ENCODE measurements at places on chromosomes 12 and 14.

- DNase-seq, result no peak
Observed at GRCh38 chr12:113658006-113658655, 186.5 kb upstream of the LHX5 start.

GRCh38 chr14:76203086-76204001, 51.6 kb downstream of the GPATCH2L start:
- DNase-seq, result no peak

DNA sequence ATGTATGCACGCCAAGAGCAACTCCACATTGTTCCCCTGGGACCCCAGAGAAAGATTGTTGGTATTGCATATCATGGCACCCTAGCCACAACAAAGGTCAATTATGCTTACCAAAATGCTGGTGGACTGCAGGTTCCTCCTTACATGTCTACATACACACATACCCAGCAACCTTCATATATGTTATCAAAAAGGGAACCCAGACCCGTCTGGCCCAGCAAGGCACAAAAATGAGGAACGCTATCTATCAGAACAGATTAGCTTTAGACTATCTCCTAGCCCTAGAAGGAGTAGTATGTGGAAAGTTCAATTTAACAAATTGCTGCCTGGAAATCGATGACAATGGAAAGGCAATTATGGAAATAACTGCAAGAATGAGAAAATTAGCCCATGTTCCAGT, 61.5 kb downstream of the DHRS2 start:
- DNase-seq, result no peak

DNA sequence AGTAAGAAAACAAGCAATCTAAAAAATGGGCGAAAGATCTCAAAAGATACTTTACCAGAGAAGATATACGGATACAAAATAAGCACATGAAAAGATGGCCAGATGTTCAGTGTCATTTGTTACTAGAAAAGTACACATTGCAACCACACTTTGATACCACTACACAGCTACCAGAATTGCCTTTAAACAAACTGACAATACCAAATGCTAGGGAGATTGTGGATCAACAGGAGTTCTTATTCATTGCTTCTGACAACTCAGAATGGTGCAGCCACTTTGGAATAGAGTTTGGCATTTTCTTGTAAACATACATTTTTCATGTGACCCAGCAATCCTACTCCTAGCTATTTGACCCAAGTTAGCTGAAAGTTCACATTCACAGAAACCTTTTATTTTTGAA, 136.3 kb downstream of the FUT8 start:
- DNase-seq, result no peak

DNA sequence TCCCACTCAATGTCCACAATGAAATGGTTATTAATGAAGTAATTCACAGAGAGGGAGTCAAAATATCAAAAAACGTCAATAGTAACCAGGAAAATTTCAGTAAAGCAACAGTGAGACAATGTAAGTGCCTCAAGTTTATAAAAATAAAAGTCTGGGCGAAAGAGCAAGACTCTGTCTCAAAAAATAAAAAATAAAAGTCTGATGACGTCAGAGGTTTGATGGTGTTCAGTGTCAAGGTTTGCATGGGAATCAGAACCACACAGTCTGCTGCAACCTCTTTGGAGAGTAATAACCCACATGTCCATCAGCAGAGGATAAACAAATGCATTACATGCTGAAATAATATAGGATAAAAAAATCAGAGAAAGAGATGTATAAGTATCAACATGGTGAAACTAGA, 152.4 kb downstream of the ASCL1 start:
- no peak for DNase-seq

- no peak for DNase-seq
Observed at GRCh38 chr12:80493466-80493865, 49.4 kb downstream of the PTPRQ start.

DNA sequence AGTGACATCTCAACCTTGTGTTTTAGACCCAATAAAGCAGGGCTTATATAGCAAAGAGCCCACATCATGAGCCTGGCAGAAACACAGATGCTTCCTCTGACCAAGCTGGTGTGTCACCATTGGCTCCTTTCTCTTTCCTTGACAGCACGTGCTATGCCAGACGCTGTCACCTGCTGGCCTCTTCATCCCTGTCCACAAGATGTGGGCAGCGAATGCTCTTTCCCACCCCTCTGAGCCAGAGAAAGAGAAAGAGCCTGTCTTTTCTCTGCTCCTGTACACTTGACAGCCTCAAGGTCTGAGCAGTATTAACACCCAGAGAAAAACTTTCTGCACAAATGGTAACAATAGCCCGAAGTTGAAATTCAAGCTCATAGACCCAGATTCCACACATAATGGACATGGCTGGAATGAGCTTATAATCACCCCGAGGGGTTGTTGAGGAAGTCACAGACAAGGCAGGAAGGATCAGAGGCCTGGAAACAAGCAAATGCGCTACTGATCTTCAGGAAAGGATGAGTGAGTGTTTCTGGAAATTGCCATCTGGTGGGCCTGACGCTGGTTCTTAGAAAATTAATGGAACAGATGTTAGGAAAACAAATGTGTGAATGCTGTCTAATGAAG, 8.9 kb downstream of the TGFB3 start:
- no peak for DNase-seq

DNA sequence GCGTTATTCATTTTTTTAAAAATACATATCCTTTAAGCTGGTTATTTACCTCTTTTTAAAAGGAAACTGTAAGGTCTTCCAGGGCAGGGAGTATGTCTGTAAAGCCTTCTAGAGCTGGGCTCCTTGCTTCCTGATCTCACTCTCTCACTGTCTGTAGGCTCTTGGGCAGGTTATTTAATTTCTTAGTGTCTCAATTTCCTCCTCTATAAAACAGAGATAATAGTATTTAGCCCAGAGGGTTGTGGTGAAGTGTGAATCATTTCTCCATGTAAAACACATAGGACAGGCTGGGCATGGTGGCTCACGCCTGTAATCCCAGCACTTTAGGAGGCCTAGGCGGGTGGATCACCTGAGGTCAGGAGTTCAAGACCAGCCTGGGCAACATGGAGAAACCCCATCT, 25.9 kb upstream of the LTA4H start:
- no peak for DNase-seq

DNA sequence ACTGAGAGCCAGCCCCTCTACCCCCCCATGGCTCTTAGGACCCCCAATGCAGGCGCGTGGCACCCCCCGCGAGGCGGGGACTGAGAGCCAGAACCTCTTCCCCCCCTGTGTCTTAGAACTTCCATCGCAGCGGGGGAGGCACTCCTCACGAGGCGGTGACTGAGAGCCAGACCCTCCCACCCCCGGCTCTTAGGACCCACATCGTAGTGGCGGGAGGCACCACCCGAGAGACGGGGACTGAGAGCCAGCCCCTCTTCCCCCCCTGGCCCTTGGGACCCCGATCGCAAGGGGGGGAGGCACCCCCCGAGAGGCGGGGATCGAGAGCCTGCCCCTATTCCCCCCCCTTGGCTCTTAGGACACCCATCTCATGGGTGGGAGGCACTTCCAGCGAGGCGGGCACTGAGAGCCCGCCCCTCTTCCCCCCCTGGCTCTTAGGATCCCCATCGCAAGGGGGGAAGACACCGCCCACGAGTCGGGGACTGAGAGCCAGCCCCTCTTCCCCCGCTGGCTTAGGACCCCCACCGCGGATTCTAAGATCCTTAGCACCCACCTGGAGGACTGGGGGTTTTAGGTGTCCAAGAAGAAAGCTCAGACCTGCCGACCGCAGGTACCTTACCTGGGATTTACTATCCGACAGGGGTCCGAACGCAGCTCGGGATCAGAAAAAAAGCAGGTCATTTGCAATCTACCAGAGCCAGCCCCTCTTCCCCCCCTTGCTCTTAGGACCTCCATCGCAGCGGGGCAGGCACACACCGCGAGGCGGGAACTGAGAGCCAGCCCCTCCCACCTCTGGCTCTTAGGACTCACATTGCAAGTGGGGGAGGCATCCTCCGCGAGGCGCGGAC, 44.9 kb downstream of the DDX11 start:
- DNase-seq, result no peak

- DNase-seq, result no peak
Observed at GRCh38 chr12:20006871-20007730, 361.2 kb upstream of the PDE3A start.

DNA sequence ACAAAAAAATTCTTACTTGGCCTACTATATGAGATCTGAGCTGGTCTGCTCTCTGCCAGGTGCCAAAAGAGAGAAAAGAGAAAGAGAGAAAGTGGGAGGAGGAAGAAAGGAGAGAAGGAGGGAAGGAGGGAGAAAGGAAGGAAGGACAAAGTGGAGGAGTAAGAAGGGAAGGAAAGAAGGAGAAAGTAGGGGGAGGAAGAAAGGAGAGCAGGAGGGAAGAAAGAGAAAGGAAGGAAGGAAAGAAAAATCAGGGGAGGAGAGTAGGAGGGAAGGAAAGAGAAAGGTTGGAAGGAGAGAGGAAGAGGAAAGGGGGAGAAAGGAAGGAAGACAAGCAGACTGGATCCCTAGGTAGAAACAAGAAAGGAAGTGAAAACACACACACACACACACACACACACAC, 96.8 kb downstream of the RPS29 start:
- no peak for DNase-seq

DNA sequence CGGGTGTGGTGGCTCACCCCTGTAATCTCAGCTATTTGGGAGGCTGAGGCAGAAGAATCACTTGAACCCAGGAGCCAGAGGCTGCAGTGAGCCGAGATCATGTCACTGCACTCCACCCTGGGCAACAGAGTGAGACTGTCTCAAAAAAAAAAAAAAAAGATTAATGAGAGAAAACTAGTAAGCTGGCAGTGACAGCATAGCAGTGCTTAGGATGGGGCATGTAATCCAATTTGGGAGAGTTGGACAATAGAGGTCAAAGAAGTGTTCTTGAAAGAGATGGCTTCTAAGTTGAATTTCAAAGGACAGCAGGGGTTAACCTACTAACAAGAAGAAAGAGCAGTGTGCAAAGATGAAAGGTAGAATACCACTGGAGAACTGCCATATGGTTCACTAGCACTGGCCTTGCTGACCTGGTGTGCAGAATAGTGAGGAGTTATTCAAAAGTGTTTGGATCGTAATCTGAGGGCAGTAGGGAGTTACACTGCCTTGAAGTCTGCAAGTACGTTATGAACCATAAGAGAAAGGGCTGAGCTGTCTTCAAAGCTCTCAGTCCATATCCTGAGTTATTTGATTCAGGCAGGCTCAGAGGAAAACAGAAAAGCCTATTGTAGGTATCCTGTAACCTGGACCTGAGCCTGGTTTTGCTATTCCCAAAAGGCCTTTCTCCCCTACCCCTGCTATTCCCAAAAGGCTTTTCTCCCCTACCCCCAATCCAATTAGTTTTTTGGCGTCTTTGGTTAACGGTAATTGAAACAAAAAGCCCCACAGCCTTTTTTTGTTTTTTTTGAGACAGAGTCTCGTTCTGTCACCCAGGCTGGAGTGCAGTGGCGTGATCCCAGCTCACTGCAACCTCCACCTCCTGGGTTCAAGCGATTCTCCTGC, 3.4 kb downstream of the XPOT start:
- no peak for DNase-seq

DNA sequence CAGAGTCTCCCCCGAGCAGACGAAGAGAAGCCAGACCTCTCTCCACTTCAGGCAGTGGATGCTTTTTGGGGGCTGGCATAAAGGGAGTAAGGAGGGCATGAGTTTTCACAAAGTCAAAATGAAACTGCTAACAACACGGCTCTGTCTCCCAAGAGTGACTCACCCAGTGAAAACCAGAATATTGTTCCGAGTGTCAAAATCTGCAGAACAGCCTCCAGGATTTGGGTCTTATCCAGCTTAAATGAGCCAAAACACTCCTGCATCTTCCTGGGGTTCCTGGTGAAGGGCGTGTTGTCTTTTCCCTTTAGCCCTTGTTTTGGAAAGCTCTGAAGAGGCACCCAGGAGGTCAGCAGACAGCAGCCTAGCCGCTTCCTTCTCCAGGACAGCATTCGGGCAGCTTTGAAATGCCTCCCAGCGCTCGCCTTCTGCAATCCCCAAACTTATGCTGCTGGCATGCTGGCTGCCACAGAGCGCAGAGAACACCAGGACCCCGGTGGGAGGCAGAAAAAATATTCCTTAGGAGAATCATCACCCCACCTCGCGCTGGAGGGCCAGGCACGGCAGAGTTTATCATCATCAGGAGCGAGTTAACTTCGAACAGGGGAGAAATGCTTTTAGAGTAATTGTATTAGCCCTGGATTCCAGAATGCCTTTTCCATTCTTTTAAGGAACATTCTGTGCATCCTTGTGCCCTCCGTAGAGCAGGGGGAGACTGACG, 117.7 kb upstream of the NCOR2 start:
- no peak for DNase-seq

DNA sequence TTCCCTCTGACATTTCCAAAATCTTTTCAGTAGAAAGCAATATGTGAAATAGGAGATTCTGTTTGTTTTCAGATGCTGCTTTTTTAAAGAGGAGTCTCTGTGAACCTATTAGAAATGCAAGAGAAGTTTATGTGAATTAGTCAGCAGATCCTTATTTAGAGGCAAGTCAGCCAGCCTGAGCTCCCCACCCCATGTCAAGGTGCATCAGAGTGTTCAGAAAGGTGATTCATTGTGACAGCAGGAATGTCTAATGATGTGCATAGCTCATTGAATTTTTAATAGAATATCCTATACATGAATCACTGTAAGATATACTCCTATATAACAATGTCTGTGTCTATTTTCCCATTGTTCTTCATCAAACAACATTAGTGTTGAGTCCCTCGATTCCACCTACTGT, 1222.4 kb upstream of the USP15 start:
- no peak for DNase-seq

- DNase-seq, result no peak
Observed at GRCh38 chr12:7122811-7123769, 5.6 kb downstream of the RBP5 start.

- DNase-seq, result no peak
Observed at GRCh38 chr14:31990926-31991572, 86.1 kb upstream of the ARHGAP5 start.

DNA sequence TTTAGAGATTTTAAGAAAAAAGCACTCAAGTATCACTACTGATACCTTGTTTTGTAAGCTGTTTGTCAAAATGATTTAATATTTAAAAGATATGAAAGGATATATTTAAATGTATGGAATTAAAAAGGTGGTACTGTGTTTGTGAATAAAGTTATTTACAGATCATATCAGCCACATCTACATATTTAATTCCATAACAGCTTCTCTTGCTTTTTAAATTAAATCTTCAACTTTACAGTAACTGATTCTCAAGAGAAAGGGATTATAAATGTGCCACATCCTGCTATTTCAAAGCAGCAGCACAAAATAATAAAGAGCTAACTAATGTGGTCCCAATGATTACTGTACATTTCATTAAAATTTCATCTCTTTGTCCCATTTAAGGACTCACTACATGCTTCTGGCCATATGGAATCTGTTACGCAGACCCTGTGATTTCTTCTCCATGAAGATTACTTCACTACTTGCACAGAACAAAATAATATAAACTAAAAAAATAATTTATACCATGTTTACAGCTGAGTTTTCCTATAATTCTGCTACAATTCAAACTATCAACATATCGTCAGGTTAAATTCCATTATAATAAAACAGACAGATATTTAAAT, 117.8 kb downstream of the MED13L start:
- no peak for DNase-seq

- no peak for DNase-seq
Observed at GRCh38 chr14:37587881-37588666, 7.0 kb downstream of the FOXA1 start.

GRCh38 chr14:71554959-71555612, 377.1 kb upstream of the RGS6 start:
- no peak for DNase-seq

Measured in HuH-7.5 (cell line).